ENCODE measurements at places on chromosomes 4 and X.

- DNase-seq, result no peak
Measured at GRCh38 chr4:113524096-113524495, 237.4 kb downstream of the CAMK2D start.

GRCh38 chrX:23911126-23911835, 3.5 kb downstream of the CXorf58 start:
- no peak for DNase-seq

DNA sequence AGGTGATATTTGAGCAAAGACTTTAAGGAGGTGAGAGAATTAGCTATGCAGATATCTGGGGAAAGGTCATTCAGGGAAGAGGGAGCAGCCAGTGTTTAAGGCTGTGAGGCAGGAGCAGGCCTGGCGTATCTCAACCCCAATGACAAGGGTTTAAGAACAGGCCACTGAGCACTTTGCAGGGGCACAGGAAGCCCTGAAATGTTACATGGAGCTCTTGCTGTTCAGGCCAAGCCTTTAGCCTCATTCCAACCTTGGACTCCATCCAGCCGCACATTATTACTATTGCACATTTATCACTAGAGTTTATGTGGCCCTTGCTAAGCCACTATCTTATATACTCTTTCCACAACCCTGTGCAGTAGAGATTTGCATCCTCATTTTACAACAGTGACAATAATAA, 114.0 kb downstream of the EFNB1 start:
- no peak for DNase-seq

DNA sequence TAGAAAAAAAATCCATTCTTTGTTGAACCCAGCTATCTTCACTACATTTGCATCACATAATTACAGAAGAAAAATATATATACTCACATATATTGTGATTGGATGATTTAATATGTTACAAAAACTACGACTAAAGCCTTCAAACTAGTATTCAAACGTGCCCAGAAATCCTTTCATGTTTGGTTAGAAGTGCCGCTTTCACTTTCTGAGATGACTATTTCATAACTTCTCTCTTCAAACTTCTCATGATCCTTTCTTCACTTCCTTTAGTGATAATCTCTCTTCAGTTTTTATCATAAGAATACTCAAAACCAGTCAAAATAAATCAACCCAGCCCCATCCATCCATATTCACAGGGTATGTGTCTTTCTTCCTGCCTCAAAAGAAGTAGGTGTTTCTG, 50.8 kb upstream of the NAF1 start:
- no peak for DNase-seq

GRCh38 chrX:28188526-28188925, 207.3 kb upstream of the DCAF8L1 start:
- DNase-seq, result no peak

DNA sequence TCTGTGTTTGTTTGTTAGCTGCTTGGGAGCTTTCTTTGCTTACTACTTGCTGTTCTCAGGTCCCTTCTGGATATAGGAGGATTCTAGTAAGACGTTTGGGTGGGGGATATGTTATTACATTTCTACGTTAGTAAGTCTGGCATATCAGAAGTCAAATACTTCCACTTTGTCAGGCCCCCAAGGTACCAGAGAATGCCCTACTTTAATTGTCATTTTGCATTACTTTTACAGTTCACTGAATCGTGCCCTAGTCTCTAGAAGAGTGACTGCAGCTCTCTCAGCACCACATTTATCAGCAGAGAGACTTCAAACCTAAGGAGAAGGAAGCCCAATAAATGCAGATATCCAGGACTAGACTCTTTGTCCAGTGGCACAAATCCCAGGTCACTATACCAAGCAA, 54.4 kb downstream of the PCDH19 start:
- DNase-seq, result no peak

DNA sequence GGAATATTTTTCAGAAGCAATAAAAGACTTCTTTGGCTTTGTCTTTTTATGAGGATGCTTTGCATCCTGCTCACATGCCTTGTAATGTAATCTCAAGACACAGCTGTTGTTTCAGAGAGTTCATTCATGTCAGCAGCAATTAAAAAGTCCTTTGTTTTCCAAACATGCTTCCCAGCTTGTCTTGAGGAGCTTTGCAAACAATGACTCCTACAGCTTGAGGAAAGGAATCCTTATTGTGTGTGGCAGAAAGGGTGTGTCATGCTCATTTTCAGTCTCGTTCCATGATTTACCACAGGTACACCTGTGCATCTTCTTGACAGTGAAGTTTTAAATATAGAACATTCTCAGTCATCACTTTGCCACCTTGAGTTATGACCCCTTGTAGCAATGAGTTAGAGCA, 139.2 kb upstream of the AADAT start:
- DNase-seq, result no peak

DNA sequence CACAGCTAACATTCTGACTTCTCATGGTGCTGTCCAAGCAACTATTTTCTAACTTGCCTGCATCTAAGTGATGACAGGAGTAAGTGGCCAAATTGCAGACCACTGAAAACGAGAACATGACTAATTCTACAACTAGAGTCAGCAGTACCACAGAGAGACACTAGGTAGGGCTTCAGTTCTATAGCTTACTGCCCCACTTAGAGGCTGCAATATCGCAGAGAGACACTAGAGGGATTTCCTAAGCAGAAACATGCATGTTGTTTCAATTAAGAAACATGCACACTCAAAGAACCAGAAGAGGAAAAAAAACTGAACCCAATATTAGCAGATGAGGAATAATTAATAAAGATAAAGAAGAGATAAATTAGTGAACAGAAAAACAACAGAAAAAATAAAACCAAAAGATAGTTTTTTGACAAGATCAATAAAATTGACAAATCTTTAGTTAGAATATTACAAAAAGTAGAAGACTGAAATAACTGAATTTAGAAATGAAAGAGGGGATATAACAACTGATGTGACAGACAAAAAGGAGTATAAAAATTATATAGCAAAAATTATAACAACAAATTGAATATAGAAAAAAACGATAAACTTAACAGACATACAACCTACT, 100.8 kb downstream of the SPIN4 start:
- DNase-seq, result no peak

- no peak for DNase-seq
Measured at GRCh38 chr4:74540193-74540592, 95.3 kb downstream of the AREG start.

GRCh38 chrX:18173494-18174180, 47.0 kb downstream of the BEND2 start:
- no peak for DNase-seq

- no peak for DNase-seq
Measured at GRCh38 chr4:17323554-17324385, 188.1 kb downstream of the QDPR start.

DNA sequence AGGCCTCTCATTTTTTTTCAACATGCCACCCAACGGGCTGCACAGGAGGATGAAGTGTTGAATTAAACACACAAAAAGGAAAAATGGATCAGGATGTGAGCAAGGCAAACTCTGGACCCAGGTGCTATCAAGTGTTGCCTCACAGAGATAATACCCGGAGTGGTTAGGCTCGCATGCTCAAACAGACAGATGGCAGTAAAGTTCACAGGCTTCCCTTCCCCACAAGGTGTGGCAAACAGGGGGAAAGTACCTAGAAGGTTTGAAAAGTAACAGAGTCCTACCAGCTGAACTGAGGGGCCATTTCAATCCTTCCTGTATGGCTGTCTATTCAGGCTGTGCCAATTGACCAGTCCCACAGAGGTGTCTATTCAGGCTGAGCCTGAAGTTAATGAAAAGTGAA, 123.9 kb upstream of the GC start:
- no peak for DNase-seq

GRCh38 chr4:176735300-176735699, 57.4 kb downstream of the VEGFC start:
- no peak for DNase-seq

- DNase-seq, result no peak
Measured at GRCh38 chrX:45400027-45400779, 199.5 kb upstream of the DIPK2B start.

- DNase-seq, result peak; percentile 1
Measured at GRCh38 chr4:1193206-1194009, 21.0 kb upstream of the SPON2 start.

DNA sequence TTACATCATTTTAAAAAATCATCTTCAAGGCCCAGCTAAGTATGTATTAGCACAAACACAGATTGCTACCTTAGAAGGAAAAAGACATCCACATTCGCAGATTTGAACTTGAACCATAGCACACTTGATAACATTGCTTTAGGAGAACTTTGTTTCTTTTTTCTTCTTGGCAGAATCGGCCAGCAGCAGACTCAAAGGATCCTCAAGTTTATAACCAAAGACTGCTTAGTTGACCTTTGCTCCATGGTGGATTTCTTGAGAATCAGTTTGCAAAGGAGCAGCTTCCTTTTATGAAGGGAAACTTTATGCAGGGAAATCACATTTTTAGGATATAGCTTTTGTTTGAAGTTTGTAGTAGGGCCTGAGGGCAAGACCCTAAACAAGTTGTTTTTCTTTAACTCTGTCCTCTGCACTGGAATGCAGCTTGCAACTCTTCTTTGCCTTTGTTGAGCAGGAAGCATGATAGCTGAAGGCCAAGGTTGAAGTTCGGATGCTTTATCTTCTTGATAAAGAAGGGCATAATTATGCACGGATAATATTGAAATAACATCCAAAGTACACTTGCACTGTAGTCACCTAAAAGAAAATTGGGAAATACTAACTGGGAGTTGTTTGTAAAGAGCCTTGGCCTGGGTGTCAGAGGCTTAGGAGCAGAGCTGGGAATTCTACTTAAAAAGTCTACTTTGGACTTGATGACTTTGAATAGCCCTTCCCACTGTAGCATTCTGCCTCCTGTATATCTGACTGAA, 78.4 kb downstream of the CDS1 start:
- no peak for DNase-seq

GRCh38 chr4:17310269-17310652, 201.6 kb downstream of the QDPR start:
- DNase-seq, result no peak

- no peak for DNase-seq
Measured at GRCh38 chr4:56215901-56216300, 171.4 kb downstream of the AASDH start.

DNA sequence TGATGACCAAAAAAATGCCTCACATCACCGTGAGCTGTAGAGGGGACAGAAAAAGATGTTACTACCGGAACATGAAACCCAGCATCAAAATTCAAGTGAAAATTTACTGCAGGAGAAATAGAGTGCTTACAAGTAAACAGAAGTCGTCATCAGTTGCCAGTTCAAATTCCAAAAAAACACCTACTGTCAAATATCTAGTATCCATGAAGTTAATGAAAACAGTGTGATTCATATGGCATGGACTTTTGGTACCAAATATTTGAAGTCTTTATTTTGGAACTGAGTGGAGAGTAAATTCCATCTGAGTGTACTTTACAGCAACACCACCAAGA, 388.9 kb upstream of the SPOCK3 start:
- DNase-seq, result no peak

DNA sequence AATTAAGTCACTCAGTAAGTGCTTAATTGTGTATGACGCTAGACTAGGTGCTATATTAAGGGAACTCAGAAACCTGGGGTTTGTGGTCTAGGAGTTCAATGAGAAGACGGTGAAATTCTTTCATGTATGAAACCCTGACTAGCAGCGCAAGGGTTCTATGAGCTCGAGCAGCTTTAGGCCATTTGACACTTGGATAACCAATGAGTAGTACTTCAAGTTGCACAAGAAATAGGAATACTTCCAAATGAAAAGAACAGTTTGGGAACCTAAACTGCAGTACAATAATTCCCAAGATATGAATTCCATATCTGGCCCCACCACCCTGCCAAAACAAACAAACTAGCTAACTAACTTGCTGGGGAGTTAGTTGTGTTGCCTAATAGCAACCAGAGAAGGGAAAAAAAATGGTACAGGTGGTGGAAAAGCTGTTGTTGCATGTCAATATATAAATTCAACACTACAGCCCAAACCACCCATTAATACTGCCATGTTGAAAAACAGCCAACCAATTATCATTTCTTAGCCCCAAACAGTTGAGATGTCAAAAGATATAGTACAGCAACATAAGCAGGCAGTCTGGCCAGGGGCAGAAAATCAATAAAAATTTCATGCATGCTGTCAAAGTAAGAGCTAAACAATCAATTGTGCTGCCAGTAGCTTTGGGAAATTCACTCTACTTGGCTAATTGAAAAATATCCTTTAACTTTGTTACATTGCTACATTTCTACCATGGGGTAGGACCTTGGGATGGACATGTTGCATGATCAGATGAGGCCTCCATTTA, 54.6 kb upstream of the MCF2 start:
- no peak for DNase-seq

- DNase-seq, result no peak
Measured at GRCh38 chr4:6055436-6055835, 37.2 kb upstream of the C4orf50 start.

DNA sequence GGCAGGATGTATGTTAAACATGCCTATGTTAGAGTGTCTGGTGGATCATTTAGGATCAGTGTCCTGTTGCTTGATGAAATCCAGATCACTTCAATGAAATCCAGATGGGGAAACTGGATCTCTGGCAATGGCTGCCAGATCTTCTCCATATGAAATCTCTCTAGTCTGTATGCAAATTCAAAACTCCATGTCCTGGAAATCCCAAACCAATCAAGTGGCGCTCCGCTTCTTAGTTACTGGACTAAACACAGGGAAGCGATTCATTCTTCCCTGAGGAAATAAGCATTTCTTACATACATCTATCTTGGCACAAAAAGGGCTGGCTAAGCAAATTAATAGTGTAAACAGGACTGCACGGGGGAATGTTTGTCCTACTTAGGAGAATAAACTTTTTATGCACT, 94.9 kb downstream of the HDAC8 start:
- DNase-seq, result no peak
